ENCODE measurements at places on chromosomes 1 and 21.

- DNase-seq, result no peak
Measured at GRCh38 chr1:48033495-48034045, 36.4 kb upstream of the TRABD2B start.

DNA sequence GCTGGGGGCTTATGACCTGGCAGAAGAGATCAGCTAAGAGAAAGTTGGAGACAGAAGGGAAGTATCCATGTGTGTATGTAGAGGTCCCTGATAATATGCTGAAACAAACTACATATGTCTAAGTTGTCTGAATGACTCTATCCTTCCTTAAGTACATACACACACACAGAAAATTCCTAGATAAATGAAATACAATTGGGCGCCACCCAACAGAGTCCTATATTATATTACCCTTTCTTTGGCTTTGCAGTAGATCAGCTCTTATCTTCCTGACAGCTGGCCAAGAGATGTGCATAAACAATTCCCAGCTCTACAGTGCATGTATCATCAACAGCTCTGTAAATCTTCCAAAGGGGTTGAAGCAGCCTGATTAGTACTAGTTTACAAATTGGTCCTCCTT is 40.1 kb downstream of the SORT1 start:
- no peak for DNase-seq

DNA sequence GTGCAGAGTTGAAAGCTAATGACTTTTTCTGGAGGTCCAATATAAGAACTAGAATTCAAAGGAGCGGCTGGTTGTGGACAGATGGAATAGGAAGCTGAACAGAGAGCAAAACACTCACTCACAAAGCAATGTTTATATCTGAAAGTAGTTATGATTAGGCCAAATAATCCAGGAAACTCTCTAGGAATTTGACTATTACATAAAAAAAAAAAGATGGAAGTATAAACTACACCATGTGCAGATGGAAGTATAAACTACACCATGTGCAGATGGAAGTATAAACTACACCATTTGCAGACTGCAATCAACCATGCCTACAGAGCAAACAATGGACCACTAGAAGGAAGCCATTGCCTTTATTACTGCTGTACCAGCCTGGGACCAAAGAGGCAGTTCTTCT is 771.1 kb downstream of the BRINP3 start:
- DNase-seq, result no peak

DNA sequence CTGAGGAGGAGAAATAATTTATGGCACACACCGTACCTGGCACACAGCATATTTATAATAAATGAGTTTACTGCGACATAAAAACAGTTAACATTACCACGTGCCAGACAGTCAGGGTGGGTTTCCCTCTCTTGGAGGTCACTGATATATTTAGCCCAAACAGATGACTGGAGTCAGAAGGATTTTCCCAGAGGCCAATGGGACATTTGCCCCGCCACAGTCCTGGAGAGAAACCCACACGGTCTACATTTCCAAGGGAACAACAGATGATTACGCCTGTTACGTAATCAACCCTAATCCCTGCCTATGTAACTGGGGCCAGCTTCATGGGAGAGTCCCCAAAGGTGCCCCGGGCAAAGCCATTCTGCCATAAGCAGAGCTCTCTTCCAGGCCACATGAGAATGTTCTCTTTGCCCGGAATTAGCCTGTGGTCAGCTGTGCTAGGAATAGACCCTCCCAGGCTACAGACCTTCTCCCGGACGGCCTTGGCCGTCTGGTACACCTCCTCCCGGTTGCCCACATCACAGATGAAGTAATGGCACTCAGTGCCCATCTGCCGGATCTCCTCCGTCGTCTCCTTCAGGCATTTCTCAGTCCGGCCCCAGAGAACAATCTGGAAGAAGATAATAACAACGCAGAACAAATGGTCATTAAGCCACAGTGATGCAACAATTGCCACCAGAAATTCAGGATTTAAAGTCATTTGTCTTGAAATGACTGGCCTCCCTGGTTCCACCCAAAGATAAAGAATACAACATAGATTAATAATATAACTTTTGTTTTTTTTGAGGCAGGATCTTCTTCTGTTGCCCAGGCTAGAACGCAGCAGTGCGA is 37.7 kb downstream of the DHRS3 start:
- DNase-seq, result no peak

- no peak for DNase-seq
Measured at GRCh38 chr1:14784790-14785773, 186.6 kb downstream of the KAZN start.

GRCh38 chr1:51750729-51751128 is 127.8 kb downstream of the NRDC start:
- DNase-seq, result no peak

All from endothelial cell of umbilical vein (primary cell).